ENCODE measurements at places on chromosomes 1 and 21.
A peak's percentile ranks its signal among the peaks of the same experiment; 100 is the strongest.

GRCh38 chr1:45654540-45655280 is 30.9 kb upstream of the CCDC17 start:
- DNase-seq: no peak

- no peak for DNase-seq
Measured at GRCh38 chr1:110184446-110184845, 25.7 kb upstream of the KCNC4 start.

DNA sequence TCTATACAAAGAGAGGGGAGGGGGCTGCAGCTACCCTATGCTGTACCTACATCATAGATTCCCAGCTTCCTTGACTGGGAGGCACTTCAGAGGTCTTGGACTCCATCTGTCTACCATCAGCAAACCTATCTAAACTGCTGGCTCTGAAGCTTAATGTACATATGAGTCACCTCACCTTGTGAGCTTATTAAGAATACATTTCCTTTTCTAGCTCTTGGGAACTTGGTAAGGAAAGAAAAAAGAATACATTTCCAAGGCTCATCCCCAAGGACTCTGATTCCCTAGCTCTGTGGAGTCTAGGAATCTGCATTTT is 50.0 kb upstream of the PRELP start:
- no peak for DNase-seq

DNA sequence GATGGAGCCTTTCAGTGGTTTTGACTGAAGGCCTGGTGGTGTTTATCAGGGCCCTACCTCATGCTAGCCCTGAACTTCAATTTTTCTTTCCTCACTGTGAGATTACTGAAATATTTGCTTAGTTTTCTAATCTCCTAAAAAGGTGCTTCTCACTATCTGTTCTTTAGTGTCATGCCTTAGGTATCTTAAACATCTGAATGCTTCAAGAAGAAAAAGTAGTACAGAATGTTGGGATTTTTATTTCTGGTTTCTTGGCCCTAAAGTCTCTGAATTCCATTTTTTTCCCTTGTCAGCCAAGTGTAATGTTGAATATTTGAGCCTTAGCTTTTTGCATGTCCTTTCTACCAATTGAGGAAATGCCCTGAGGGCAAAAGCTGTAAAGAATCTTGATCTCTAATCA is 47.9 kb upstream of the PRKACB start:
- DNase-seq: no peak

DNA sequence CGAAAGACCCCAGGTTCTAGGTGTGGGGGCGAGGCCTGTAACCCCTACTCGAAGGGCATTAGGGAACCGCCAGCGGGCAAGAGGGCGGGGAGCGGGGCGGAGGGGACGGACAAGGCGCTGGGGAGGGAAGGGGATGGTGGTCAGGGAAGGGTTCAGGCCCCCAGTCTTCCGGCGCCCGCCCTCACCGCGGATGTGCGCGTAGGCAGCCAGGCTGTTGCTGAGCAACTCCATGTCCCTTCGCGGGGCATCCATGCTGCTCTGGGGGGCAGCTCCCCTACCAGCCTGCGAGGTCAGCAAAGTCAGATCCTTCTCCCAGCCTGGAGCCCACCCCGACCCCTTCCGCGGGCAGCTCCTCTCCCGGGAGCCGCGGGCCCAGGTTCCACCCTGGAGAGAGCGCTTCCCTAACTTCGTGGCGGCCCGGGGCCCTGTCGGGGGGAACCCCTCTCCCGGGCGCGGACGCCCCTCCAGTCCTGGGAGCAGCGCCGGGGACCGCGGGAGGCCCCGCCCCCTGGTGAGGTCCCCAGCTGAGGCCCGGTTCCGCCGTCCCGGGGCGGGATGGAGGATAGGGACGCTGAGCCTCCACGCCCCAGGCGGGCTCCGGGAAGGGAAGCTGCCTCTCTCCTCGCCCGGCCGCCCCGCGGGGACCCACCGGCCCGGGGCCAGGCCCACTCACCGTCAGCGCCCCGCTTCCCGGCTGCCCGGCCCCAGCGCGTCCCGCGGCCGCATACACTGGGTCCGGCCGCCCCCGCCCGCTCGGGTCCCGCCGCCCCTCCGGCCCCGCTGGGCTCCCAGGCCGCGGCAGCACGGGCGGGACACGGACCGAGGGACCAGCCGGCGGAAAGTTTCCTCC is 434 bp downstream of the EVA1B start:
- peak; percentile 15 for DNase-seq

DNA sequence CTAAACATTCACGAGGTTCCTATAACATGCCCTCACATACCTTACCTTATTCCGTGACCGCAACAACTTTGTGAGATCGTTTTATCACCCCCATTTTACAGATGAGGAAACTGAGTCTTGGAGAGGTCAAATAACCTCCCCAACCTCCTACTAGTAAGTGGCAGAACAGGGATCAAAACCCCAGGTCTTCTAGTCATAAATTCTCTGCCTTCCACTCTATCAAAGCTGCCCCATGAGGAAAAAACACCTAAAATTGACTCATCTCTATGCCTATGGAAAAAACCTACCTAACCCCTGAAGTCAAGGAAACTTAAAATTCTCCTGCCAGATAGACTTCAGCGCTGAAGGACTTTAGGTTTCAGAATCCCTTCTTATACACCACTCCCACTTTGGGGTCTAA is 69.5 kb upstream of the ERRFI1 start:
- no peak for DNase-seq

GRCh38 chr1:85258536-85259117 is 835 bp downstream of the C1orf52 start:
- no peak for DNase-seq

- no peak for DNase-seq
Measured at GRCh38 chr1:48917901-48918603, 141.4 kb upstream of the BEND5 start.

DNA sequence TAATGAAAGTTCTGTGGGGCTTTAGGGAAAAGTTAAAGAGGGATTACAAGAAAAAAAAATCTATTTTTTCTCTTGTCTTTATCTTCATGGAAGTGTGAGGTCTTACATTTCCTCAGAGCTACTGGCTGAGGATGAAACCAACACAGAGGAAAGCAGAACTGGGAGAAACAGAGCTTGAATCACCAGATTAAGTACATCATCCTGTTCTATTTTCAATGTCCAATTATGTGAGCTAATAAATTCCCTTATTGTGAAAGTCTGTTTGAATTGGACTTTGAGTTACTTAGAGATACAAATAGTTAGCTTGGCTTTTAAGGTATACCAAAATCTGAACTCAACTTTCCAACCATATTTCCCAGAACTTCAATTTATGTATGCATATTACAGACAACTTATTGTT is 69.2 kb downstream of the LPGAT1 start:
- DNase-seq: no peak

- no peak for DNase-seq
Measured at GRCh38 chr1:199313444-199313843, 674.6 kb downstream of the PTPRC start.

DNA sequence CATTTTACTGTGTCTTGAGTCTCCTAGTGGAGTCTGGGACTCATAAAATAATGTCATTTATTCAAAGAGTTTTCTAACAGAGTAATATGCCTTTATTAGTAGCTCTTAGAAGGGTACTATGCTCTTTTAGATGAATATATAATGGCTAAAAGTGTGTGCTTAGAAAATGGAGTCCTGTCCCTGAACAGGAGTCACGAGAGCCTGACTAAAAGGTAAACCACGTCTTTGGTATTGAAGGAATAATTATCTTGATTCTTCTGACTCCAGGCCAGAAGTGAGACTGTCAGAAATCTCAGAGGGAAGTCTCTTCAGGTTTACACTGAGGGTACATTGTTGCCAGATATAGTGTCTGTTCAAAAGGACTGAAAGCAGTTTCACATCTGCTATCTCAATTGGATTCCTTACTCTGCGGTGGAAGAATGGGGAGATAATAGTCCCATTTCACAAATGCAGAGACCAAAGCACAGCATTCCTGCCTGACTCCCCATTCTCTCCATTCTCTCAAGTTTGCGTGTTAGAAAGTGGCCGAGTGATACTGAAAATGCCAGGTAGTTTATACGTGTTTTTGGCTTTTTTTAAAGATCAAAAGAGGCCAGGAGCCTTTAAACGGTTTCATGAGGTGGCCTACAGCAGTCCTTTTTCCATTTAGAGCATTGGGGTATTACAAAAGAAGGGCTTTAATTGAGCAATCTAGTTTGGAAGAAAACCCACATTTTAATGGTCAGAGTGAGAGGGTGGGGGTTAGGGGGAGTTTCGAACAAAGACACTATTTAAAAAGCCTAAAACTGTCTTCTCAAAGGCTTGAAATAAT is 176.6 kb downstream of the VPS13D start:
- no peak for DNase-seq

- no peak for DNase-seq
Measured at GRCh38 chr1:13701271-13701640, 1.3 kb downstream of the PRDM2 start.

DNA sequence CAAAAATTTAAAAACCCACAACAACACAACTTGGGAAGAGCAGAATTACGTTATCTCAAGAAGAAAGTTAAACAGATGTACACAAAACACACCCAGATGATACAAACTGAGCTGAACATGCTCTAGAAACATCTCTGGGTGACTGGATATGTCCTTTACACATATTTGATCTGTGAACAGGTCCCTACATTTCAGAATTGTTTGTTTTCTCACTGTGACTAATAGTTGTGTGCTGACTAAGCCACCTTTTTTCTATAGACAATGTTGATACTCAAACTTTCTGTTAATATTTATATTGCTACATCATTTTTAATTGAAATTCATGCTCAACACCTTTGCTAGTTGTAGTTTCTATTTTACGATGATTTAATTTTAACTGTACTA is 1.0 kb upstream of the F11R start:
- DNase-seq: no peak

- DNase-seq: no peak
Measured at GRCh38 chr1:181981821-181982220, 79.7 kb downstream of the ZNF648 start.

DNA sequence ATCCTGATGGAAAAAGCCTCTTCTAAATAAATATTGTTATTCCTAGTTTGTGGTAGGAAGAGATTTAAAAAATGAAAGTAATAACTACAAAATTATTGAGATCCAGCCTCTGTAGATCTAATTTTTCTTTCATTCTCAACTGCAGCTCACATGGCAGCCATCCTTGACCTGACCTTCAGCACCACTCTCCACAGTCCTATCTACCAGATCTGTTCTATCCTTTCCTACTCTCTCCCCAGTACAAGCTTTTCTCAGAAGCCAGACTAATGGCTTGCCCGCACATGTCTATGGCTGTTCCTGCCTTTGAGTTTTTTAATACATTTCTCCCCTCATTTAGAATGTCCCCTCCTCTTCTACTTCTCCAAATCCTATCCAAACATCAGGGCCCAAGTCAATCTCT is 51.5 kb downstream of the MACO1 start:
- DNase-seq: no peak

- DNase-seq: no peak
Measured at GRCh38 chr1:97245682-97246081, 524.1 kb downstream of the PTBP2 start.

- no peak for DNase-seq
Measured at GRCh38 chr1:116868385-116868784, 41.3 kb upstream of the PTGFRN start.

- DNase-seq: no peak
Measured at GRCh38 chr1:205013683-205014367, 29.2 kb upstream of the CNTN2 start.

GRCh38 chr1:84264961-84265360 is 36.5 kb upstream of the SAMD13 start:
- DNase-seq: no peak

DNA sequence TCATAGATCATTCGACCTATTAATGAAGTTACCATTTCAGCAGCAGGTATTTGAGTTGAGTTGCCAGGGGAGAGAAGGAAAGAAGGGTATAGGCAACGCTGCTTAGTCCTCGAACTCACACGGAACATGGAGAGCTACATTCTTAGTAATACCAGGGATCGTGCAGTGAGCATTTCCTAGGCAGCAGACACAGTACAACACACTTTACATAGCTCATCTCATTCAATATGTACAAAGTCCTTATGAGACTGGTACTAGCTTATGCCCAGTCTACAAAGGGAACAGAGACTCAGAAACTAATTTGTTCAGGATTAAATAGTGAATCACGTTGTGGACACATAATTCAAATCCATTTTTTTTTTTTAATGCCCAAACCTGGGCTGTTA is 25.6 kb downstream of the IRF2BP2 start:
- DNase-seq: no peak

GRCh38 chr21:37030864-37031263 is 24.4 kb downstream of the RIPPLY3 start:
- no peak for DNase-seq

DNA sequence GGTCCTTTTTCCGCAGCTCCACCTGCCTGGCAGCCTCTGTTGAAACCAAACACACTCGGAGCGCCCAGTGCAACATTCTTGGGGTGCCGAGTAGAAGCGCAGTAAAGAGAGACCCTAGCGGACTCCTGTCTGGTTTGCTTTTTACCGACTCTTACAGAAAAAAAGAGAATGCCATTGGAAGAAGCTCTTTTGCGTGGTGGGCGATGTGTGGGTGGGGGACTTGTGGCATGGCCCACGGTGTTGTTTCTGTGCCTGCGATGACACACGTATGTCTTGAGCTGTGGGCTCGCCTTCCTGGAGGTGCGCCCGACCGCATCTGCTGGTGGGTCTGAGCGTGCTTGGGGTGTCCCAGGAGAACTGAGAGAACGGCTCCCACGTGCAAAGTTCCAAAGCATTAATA is 7.3 kb upstream of the BARHL2 start:
- DNase-seq: no peak

DNA sequence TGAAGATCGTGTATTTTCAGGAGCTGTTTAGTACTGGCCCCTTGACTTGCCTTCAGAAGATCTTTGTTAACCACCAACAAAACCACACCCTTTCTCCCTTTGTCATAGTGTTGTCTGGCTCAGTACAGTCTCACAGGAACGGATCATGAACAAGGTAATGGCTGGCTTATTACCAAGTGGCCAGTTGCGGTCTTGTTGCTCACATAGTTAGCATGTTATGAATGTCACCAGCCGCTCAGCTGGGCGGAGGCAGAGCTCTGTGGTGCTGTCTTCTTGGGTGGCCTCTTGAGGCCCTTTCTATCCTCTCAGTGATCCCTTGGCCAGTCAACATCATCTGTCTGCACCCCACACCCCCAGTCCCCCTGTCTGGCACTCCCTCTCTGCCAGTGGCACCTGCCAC is 21.4 kb downstream of the CNIH3 start:
- no peak for DNase-seq

- DNase-seq: no peak
Measured at GRCh38 chr1:147851149-147851548, 51.4 kb upstream of the GJA8 start.

DNA sequence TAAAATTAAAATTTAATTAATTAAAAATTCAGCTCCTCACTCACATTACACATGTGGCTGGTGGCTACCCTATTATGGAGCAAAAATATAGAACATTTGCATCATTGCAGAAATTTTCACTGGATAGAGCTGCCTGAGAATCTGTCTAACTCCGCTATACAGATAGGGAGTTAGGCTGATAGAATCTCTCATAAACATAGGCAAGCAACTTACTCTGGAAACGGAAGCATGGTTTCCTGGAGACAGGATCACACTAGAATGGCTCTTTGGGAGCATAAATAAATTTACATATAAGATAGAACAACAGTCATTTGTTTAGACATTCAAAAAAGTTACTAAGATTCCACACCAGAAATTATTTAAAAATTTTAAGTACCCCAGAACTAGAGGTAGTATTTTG is 12.2 kb upstream of the LAMC2 start:
- no peak for DNase-seq

- no peak for DNase-seq
Measured at GRCh38 chr1:201779351-201779880, 49.5 kb upstream of the IPO9 start.

- DNase-seq: no peak
Measured at GRCh38 chr1:183284086-183284485, 98.0 kb downstream of the LAMC2 start.
